ENCODE measurements at places on chromosomes 13 and 19. TPM values are rescaled to one million over a fixed set of nuclear protein-coding genes. Genes with fewer than 3 reads are reported as not detected.

Gene PDX1
- total RNA-seq: not detected

Gene ACER1
- total RNA-seq: 0.52 TPM

Gene IGFL1
- total RNA-seq: not detected

Gene OR7A5
- not detected for total RNA-seq

Gene C2CD4C
- total RNA-seq: not detected

Gene CEACAM3
- not detected for total RNA-seq

Gene VSTM2B
- total RNA-seq: 0.27 TPM

Gene AXL
- not detected for total RNA-seq

Gene GARIN5A
- 0.96 TPM for total RNA-seq

Gene ERFL
- 2.9 TPM for total RNA-seq

Gene FGF14
- total RNA-seq: not detected

Gene HCN2
- total RNA-seq: 0.58 TPM

Gene SIGLEC7
- not detected for total RNA-seq

Gene DENND1C
- total RNA-seq: 84.4 TPM

Gene SPRYD7
- total RNA-seq: 4.6 TPM

Gene ANKLE1
- total RNA-seq: 8.4 TPM

Gene FKRP
- 9.7 TPM for total RNA-seq

Gene ZNF728
- not detected for total RNA-seq

Gene ZNF709
- 1.6 TPM for total RNA-seq

Gene ZNF723
- total RNA-seq: not detected

Gene PRR20A
- total RNA-seq: not detected

Gene KIR2DL1
- not detected for total RNA-seq

Gene METTL21C
- not detected for total RNA-seq

Gene ZNF665
- 3.1 TPM for total RNA-seq
